A549 treated with AZD2906 at 1 μM for 4 hours (cell line): ENCODE measurements at places on chromosomes 7 and 10. TPM values are rescaled to one million over a fixed set of nuclear protein-coding genes. Genes with fewer than 3 reads are reported as not detected.

The LRRC18 gene
- not detected in 5 replicates for total RNA-seq

The COG5 gene
- 7.5 to 13.7 TPM (median 9.9 TPM) in 5 replicates for total RNA-seq

The TTYH3 gene
- total RNA-seq: 38.6 to 54.1 TPM (median 48.7 TPM) in 5 replicates

The TMEM270 gene
- 0.09 to 0.17 TPM (median 0.15 TPM) in 5 replicates for total RNA-seq

The EIF4H gene
- total RNA-seq: 293 to 335 TPM (median 298 TPM) in 5 replicates
